ENCODE measurements at places on chromosomes 1 and 21.

DNA sequence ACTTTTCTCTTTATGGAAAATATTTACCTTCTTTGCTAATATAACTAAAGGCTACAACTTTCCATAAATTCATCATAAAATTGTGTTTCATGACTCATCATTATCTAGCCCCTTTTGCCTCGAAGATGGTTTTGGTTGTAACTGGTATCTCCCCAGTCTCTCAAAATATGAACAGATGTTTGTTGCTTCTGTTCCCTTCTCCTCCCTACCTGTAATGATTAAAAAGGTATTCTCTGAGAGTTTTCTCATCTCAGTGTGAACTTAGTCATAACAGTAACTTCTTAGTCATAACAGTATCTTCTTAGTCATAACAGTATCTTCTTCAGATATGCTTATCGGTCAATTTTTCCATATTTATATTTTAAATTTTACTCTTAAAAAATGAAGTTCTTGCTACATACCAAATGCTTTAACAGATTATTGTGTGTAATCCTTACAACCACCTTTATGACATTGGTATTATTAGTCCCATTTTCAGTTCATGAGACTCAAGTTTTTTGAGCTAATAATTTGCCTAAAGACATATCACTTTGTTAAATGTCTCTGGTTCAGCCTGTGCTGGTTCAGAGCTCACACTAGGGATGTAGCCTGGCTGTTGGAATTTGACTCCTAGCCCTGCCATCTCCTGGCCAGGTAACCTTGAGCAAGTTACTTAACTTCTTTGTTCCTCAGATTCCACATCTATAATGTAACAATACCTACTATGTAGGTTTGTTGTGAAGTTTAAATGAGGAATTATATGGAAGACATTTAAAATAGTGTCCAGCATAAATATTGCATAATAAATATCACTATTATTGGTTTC lies 32.6 kb downstream of the ATP1B1 start:
- no peak for DNase-seq

GRCh38 chr1:153746174-153746573 lies 18.3 kb downstream of the INTS3 start:
- no peak for DNase-seq

DNA sequence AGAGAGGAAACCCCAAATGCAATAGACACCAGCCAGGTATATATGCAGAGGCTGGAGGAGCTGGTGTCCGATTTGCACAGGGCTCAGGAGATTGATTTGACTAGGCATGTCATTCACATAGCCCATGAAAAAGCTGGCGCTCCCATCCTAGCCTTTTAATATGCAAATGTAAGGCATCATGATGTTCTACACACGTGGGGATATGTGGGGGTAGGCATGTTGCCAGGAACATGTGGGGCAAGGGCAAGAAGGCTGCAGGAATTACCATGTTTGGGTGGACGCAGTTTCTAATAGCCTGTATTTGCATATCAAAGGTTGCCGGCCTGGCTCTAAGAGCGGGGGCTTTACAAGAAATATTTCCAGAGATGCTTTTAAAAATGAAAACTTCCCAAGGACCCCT lies 11.7 kb upstream of the SH3GLB1 start:
- no peak for DNase-seq

DNA sequence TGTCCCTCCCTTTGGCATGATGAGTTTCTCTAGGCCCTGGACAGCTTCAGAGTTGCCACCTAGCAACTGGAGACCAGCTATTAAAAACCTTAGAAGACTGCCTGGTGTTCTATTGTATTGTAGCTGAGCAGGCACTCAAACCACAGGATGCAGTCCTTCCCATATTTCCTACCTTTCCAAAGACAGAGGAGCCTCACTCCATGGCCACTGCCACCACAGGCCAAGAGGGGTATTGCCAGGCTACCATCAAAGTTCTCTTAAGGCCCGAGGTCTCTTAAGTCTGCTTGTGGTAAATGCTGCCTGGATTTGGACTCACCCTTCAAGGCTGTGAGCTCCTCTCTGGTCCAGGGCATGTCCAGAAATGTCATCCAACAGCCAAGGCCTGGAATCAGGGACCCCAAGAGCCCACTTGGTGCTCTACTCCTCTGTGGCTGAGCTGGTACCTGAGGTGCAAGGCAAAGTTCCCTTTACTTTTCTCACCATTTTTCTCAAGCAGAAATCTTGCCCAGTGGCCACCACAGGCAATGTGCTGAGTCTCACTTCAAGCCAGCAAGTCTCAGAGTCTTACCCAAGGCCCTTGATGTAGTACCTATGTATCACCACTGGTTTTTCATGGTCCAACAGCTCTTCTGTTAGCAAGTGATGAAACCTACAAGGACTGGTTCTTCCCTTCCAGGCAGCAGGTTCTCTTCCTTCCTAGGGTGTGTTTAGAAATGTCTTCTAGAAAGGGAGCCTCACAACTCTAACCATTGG lies 269.4 kb downstream of the AMY1C start:
- DNase-seq, result no peak

DNA sequence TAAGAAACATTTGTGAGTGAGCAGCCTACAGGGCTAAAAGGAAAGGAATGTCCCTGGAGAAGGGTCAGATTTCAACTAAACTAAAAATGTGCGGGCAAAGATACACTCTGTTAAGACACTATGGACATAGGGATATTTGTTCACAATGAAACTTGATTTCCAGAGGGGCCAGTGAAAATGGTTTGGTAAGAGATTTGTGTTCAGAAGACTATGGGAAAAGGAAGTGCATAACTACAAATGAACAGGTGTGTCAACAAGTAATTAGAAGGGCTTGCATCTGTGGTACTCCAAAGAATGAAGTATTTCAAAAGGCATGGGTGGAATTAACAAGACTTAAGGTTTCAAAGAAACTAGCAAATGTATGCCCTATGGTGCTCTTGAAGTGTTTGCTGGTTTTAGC lies 60.4 kb downstream of the NME7 start:
- no peak for DNase-seq

- no peak for DNase-seq
These were observed 38.0 kb downstream of the DNTTIP2 start for GRCh38 chr1:93840956-93841482.

Measured in stimulated activated CD8-positive, alpha-beta memory T cell treated with anti-CD3 and anti-CD28 coated beads, Interleukin-15, amount 100 ng/mL, for 24 hours (primary cell).